ENCODE measurements at places on chromosomes 7 and 10. TPM values are rescaled to one million over a fixed set of nuclear protein-coding genes. Genes with fewer than 3 reads are reported as not detected.

Gene DDX56
- total RNA-seq: 96.6 TPM

Gene SLC39A12
- total RNA-seq: not detected

Gene SH3PXD2A
- total RNA-seq: 5.1 TPM

Gene C10orf53
- total RNA-seq: not detected

Gene KAZALD1
- total RNA-seq: 2.9 TPM

Gene UFSP1
- 1.6 TPM for total RNA-seq

Gene CARD11
- 41.8 TPM for total RNA-seq

Gene DLX6
- not detected for total RNA-seq

GRCh38 chr7:28607855-28608193 lies 195.5 kb downstream of the CREB5 start:
- no peak for DNase-seq
- peaks cover 28% of the 10 kb centered on the region for H3K4me1 ChIP-seq
- H3K27me3 ChIP-seq: no peaks in the 10 kb centered on the region
- H3K4me3 ChIP-seq: no peak overlapping the region

- no peaks in the 10 kb centered on the region for H3K36me3 ChIP-seq
- no peak overlapping the region for H3K27ac ChIP-seq
- H3K27me3 ChIP-seq: no peaks in the 10 kb centered on the region
Observed at GRCh38 chr7:149870274-149870673, 3.5 kb upstream of the ATP6V0E2 start.

DNA sequence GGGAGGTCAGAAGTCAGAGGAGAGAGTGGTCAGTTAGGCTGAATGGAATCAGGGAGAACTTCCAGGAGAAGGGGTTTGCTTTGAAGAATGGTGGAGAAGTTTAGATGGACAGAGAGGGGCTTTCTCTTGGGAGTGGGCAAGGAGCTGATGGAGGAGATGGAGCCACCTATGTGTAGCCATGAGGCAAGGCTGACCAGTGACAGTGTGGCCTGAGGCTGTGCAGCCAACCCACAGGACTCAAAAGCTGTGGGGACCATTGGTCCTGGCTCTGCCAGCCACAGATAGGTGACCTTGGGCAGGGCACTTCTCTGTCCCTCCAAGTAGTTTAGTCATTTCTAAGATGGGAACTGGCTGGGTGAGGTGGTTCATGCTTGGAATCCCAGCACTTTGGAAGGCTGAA lies 18.7 kb downstream of the NEURL1 start:
- no peaks in the 10 kb centered on the region for H3K27me3 ChIP-seq
- no peaks in the 10 kb centered on the region for H3K36me3 ChIP-seq
- H3K4me3 ChIP-seq: no peak overlapping the region
- peaks cover 8% of the 10 kb centered on the region for H3K4me1 ChIP-seq

DNA sequence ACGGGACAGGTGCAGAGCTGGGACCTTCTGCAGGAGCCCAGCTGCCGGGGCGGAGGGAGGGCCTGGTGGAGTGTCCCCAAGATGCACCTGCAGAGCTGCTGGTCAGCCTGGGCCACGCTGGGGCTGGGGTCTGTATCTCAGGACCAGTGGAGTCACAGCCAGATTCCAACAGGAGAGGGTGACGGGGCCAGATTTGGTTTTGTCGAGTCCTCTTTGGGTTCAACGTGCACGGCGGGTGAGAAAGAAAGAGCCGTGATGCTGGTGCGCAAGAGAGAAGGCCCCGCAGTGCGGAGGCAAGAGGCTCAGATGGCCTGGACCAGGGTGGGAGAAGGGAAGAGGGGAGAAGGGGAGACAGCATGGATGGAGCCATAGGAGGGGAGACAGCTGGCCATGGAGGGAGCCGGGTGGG lies 462.9 kb downstream of the PTPRN2 start:
- no peak overlapping the region for H3K27ac ChIP-seq
- H3K36me3 ChIP-seq: no peaks in the 10 kb centered on the region
- no peak for DNase-seq

GRCh38 chr10:126061526-126061925 lies 165.2 kb downstream of the FANK1 start:
- DNase-seq: no peak
- peak overlapping the region; percentile 97 for H3K27ac ChIP-seq
- no peaks in the 10 kb centered on the region for H3K27me3 ChIP-seq
- H3K4me1 ChIP-seq: peaks cover 50% of the 10 kb centered on the region

GRCh38 chr7:6477318-6477660 lies 29.5 kb upstream of the DAGLB start:
- DNase-seq: no peak
- H3K4me1 ChIP-seq: peaks cover 3% of the 10 kb centered on the region
- H3K4me3 ChIP-seq: no peak overlapping the region
- no peak overlapping the region for H3K27ac ChIP-seq
- H3K27me3 ChIP-seq: no peaks in the 10 kb centered on the region
- H3K36me3 ChIP-seq: peaks cover 7% of the 10 kb centered on the region

DNA sequence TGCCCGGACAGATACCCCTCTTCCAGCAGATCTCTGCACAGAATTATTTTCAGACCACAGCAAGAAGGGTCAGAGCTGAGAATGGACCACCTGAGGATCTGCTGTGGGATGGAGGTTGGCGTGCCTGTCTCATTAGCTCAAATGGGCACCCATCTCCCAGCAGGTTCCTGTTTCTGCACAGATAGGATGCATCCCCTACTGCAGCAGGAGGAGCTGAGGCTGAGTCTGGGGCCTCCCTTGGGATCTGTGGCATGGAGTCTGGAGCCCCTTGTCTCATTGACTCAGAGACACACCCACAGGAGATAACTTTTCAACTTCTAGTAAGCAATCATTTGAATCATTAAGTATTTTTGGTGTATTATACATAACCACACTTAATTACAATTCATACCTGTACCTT lies 212.7 kb downstream of the ADK start:
- H3K4me3 ChIP-seq: no peak overlapping the region
- DNase-seq: no peak
- peaks cover 12% of the 10 kb centered on the region for H3K4me1 ChIP-seq
- no peak overlapping the region for H3K27ac ChIP-seq
- no peaks in the 10 kb centered on the region for H3K27me3 ChIP-seq
- no peaks in the 10 kb centered on the region for H3K36me3 ChIP-seq

DNA sequence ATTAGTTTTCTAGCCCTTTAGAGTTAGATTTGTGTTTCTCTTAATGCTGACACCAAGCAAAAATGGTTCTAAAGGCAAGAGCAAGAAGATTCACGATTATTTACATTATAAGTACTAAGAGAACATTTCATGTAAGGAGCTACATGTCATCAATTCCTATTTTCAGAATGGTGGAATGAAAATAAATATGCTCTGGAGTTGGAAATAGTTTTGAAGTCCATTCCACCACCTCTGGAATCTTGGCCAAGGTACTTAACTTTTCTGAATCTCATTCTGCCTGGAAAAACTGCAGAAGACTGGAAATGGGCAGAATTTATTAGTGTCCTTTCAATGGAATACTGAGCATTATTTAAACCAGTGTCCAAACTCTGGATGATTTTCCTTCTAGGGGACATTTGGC lies 125.1 kb upstream of the RAB11FIP2 start:
- no peak overlapping the region for H3K4me3 ChIP-seq
- no peaks in the 10 kb centered on the region for H3K4me1 ChIP-seq
- H3K27me3 ChIP-seq: no peaks in the 10 kb centered on the region
- DNase-seq: no peak

GRCh38 chr10:72597897-72598296 lies 28.0 kb downstream of the MICU1 start:
- H3K27me3 ChIP-seq: no peaks in the 10 kb centered on the region
- H3K4me1 ChIP-seq: peaks cover 2% of the 10 kb centered on the region
- no peaks in the 10 kb centered on the region for H3K36me3 ChIP-seq
- H3K27ac ChIP-seq: no peak overlapping the region
- no peak overlapping the region for H3K4me3 ChIP-seq
- no peak for DNase-seq

GRCh38 chr7:37441816-37442215 lies 6.8 kb downstream of the ELMO1 start:
- no peak for DNase-seq
- H3K36me3 ChIP-seq: no peaks in the 10 kb centered on the region
- no peak overlapping the region for H3K4me3 ChIP-seq
- H3K27ac ChIP-seq: peak overlapping the region; percentile 91
- H3K27me3 ChIP-seq: no peaks in the 10 kb centered on the region
- peaks cover 29% of the 10 kb centered on the region for H3K4me1 ChIP-seq
